Umbilical cord (tissue), 2 donors: ENCODE measurements at places on chromosomes 3 and 15.

GRCh38 chr15:28022961-28023360 is 76.2 kb downstream of the OCA2 start:
- no peak for DNase-seq

DNA sequence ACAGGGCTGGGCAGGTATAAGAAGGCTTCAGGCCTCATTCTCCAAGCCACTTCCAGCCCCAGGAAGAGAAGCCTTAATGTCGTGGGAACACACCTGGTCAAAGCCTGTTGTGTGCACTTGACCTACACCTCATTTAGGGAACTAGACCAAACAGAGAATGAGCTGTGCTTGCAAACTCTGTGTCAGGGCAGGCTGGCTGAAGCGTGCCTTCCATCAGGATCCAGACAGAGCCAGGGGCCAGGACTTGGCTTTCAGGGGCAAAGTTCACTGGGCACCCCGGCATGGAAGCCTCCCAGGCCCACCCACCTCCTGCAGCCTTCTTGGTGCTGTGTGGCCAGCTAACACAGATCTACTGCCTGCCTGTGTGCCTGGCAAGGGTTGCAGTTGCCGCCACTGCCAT is 11.5 kb downstream of the RBPMS2 start:
- DNase-seq = no peak

DNA sequence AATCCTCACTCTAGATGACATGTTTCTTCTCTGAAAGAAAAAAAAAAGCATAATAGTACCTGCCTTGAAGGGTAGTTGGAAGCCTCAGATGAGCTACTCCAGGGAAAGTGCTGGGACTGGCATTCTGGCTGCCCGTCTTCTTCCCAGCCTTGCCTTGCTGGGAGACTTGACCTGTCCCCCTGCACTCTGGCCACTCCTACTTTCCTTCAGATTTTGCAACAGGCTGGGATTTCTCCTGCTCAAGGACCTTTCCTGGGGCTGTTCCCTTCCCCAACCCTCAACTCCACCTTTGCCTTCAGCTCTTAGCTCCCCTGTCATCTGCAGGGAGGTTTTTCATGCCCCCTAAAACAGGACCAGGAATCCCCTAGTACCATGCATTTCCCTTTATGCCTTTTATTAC is 609.9 kb upstream of the CFAP20DC start:
- no peak for DNase-seq

- DNase-seq = no peak
Observed at GRCh38 chr3:128782282-128783146, 56.5 kb downstream of the RAB7A start.

GRCh38 chr3:143315766-143316165 is 196.2 kb downstream of the CHST2 start:
- DNase-seq = no peak

DNA sequence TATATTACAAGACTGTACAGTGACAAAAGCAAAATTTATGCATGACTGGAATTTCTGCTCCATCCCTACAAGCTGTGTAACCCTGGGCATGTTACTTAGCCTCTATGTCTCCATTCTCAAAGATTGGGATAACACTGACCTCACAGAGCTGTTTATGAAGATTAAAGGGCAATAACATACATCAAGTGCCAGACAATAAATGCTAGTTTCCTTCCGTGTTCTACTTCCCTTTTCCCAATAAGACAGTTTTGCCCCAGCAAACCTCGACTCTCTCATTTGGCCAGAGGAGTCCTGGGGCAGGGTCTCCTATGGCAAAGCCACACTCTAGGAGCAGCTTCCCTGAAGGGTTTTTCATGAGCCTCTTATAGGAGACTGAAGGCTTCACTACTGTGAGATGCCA is 7.5 kb downstream of the HEXA start:
- no peak for DNase-seq

GRCh38 chr3:136251511-136251910 is 1.4 kb downstream of the PCCB start:
- DNase-seq = no peak

DNA sequence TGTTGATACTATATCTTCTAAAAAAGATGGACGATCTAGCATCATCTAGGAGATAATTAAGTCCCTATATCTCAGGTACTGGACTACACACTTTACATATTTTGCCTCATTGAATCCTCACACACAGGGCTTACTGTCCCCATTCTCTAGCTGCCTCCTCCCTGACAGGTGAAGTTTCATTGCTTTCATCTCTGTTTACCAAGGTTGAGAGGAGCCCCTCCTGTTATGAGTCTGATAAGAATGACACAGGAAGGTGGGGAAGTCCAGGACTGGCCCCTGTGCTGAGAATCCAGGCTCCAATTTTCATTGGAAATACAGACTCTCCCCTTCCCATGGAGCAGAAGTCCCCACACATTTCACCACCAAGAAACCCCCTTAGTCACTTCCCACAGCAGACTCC is 105.2 kb downstream of the XXYLT1 start:
- no peak for DNase-seq

- DNase-seq = no peak
Observed at GRCh38 chr3:183188895-183189462, 26.4 kb upstream of the LAMP3 start.

GRCh38 chr3:127593178-127593577 is 2.6 kb upstream of the TPRA1 start:
- no peak for DNase-seq

DNA sequence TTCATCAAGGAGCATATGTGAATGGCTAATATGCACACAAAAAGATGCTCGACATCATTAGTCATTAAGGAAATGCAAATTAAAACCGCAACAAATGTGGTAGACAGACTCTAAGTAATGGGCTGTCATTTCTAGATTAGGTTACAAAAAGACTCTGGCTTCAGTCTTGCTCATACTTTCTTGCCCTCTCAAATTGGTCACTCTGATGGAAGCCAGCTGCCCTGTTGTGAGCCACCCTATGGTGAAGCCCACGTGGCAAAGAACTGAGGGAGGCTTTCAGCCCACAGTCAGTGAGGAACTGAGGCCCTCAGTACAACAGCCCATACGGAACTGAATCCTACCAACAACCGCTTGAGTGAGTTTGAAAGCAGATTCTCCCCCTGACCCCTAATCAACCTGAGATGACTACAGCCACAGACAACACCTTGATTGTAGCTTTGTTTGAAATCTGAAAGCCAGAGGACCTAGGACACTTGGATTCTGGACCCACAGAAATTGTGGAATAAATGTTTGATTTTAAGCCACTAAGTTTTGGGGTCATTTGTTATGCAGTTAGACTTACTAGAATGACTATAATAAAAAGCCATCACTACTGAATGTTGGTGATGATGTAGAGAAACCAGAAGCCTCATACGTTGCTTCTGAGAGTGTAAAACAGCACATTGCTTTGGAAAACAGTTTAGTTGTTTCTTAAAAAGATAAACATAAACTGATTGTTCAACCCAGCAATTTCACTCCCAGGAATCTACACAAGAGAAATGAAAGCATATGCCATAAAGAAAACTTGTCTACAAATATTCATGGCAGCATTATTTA is 45.7 kb downstream of the EHHADH start:
- no peak for DNase-seq

GRCh38 chr15:101012326-101013200 is 93.4 kb downstream of the LRRK1 start:
- peak; percentile 57 for DNase-seq

- DNase-seq = no peak
Observed at GRCh38 chr3:22729981-22730380, 473.1 kb upstream of the UBE2E2 start.

- no peak for DNase-seq
Observed at GRCh38 chr3:4981294-4981664, 2.0 kb downstream of the BHLHE40 start.

GRCh38 chr3:70856414-70857162 is 544.1 kb upstream of the MDFIC2 start:
- no peak for DNase-seq

GRCh38 chr3:25074149-25074548 is 353.9 kb upstream of the RARB start:
- DNase-seq = no peak

DNA sequence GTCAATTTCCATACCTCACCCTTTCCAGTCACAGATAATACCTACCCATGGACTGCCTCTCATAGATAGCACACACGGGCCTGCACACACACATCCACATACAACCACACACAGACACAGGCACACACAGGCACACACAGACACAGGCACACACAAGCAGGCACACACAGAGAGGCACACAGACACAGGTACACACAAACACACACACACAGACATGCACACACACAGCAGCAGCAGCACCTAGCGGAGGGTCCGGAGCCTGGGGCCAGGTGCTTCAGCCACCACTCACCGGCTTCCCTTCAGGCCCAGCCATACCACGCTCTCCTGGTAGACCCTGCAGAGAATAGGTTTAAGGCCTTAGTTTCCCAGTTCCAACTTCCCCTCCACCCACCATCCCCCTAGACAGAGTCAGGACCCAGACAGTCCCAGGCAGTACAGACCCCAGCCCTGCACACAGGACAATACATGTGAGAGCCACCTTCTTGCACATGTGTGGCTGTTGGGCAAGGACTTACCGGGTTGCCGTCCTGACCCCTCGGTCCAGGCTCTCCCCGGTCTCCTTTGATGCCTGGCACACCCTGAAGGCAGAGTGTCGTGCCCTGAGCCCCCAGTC is 10.5 kb upstream of the UCN2 start:
- no peak for DNase-seq

DNA sequence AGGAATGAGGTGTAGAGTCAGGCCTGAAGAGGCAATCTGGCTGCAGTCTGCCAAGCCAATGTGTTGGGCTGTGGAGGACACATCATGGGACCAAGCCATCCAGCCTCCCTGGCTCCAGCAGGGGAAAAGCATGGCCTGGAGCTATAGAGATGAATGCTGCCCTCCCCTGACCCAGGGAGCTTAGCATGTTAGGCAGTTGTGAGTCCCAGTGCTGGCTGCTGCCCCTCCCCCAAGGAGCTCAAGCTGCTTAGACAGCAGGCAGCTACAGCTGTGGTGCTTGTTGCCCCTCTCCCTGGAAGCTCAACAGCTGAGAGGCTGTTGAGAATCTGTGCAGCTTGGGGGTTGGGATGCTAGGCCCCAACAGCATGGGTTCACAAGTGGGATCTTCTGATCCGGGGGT is 85.6 kb upstream of the DNAJC19 start:
- DNase-seq = no peak

DNA sequence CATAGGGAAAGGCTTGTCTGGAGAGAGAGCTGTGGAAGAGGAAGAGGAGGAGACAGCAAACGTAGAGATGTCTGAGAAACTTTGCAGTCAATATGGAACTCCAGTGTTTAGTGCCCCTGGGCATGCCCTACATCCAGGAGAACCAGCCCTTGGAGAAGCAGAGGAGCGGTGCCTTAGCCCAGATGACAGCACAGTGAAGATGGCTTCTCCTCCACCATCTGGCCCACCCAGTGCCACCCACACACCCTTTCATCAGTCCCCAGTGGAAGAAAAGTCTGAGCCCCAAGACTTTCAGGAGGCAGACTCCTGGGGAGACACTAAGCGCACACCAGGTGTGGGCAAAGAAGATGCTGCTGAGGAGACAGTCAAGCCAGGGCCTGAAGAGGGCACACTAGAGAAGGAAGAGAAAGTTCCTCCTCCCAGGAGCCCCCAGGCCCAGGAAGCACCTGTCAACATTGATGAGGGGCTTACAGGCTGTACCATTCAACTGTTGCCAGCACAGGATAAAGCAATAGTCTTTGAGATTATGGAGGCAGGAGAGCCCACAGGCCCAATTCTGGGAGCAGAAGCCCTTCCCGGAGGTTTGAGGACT is 6.9 kb downstream of the MAP1A start:
- DNase-seq = no peak

GRCh38 chr3:37478721-37479210 is 304.4 kb upstream of the LRRFIP2 start:
- DNase-seq = no peak

- peak; percentile 18 for DNase-seq
Observed at GRCh38 chr15:27592036-27592760, 506.9 kb downstream of the OCA2 start.

GRCh38 chr3:55588146-55588765 is 101.2 kb upstream of the WNT5A start:
- no peak for DNase-seq

DNA sequence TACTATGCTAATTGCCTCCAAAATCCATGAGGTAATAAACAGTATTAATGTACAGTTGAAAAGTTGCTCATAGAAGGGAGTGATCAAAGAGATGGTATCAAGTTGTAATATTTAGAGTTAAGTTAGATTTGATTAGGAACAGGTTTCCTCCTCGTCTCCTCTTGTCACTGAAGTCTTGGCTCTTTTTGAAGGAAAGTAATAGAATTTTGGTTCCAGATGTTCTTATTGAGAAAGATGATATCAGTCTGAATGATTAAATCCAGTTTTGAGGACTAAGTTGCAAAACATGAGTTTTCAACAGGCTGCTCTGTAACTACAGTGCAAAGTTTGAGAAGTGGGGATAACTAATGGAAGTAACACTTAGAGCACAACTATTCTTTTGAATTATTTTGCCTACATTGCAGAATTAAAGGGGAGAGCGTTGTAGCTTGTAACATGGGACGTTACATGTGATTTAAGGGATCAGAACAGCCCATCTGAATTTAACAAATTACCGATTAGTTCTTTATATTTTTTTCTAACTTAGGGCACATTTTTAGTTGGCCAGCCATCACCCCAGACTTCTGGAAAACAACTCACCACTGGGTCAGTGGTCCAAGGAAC is 48.3 kb downstream of the MAP6D1 start:
- DNase-seq = no peak

- DNase-seq = peak; percentile 78
Observed at GRCh38 chr15:31024979-31025378, 33.6 kb upstream of the MTMR10 start.

- no peak for DNase-seq
Observed at GRCh38 chr15:93866948-93867347, 364.4 kb upstream of the MCTP2 start.

DNA sequence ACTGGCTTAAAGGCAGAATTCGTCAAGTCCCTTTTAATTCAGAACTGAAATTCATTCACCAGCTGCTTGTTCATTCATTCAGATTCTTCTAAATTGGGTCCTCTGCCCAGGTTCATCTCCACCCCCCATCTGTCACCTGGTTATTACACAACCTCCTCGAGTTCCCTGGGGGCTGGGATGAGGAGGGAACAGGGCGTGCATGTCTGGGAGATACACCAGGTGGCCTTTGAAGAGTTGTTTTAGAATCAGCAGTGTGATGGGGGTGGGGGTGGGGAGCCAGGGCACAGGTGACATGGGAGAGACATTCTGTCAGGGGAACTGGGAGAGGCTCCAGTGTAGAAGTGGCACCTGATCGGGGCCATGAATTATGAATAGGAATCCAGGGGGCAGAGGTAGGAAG is 8.2 kb downstream of the SNX33 start:
- no peak for DNase-seq

- no peak for DNase-seq
Observed at GRCh38 chr3:173789530-173790162, 392.1 kb downstream of the NLGN1 start.

- DNase-seq = no peak
Observed at GRCh38 chr15:73849641-73850040, 23.7 kb upstream of the TBC1D21 start.

- DNase-seq = peak; percentile 55
Observed at GRCh38 chr3:13077431-13078162, 4.4 kb upstream of the IQSEC1 start.

GRCh38 chr3:108662142-108662738 is 72.7 kb downstream of the DZIP3 start:
- peak; percentile 66 for DNase-seq
